A549 treated with RU486 at 1 μM for 4 hours (cell line): ENCODE measurements at places on chromosomes 3 and 15. TPM values are rescaled to one million over a fixed set of nuclear protein-coding genes. Genes with fewer than 3 reads are reported as not detected.

Gene HYAL1
- 0.27 to 0.50 TPM (median 0.45 TPM) in 5 replicates for total RNA-seq

Gene CCR3
- not detected in 5 replicates for total RNA-seq

Gene CELF6
- total RNA-seq = 0.08 to 0.15 TPM (median 0.11 TPM) in 5 replicates

Gene MRPL47
- 36.0 to 47.7 TPM (median 38.8 TPM) in 5 replicates for total RNA-seq

Gene SLC12A6
- 4.7 to 6.9 TPM (median 6.6 TPM) in 5 replicates for total RNA-seq

Gene TUSC7
- not detected in 5 replicates for total RNA-seq

Gene MESP2
- 0.26 to 0.67 TPM (median 0.42 TPM) in 5 replicates for total RNA-seq

Gene GMPS
- 75.2 to 112 TPM (median 93.2 TPM) in 5 replicates for total RNA-seq

Gene NTRK3
- 15.9 to 26.2 TPM (median 21.7 TPM) in 5 replicates for total RNA-seq

Gene UNC13C
- not detected in 5 replicates for total RNA-seq

Gene PYGO1
- 5.1 to 7.8 TPM (median 7.4 TPM) in 5 replicates for total RNA-seq

Gene SOX14
- not detected in 5 replicates for total RNA-seq

Gene UROC1
- not detected in 5 replicates for total RNA-seq

Gene CCR9
- total RNA-seq = not detected in 5 replicates

Gene DAZL
- not detected in 5 replicates for total RNA-seq

Gene EPHA6
- 0.12 to 0.14 TPM in 2 of 5 replicates, not detected in the others for total RNA-seq

Gene ATP13A5
- not detected in 5 replicates for total RNA-seq

Gene STAC
- total RNA-seq = 1.8 to 2.9 TPM (median 2.5 TPM) in 5 replicates

Gene SCAANT1
- 1.2 TPM in 1 of 5 replicates, not detected in the others for total RNA-seq

Gene ADPRH
- 1.9 to 2.6 TPM (median 2.6 TPM) in 5 replicates for total RNA-seq

Gene TIGIT
- not detected in 5 replicates for total RNA-seq

Gene SIDT1
- 0.37 to 0.96 TPM (median 0.60 TPM) in 5 replicates for total RNA-seq

Gene NANOGP8
- not detected in 5 replicates for total RNA-seq

Gene CIDEC
- 5.4 to 9.2 TPM (median 6.6 TPM) in 5 replicates for total RNA-seq

Gene SLC28A1
- 0.07 TPM in 1 of 5 replicates, not detected in the others for total RNA-seq

Gene ZMYND10
- total RNA-seq = 0.87 to 1.4 TPM (median 1.1 TPM) in 5 replicates

Gene PLIN1
- 0.06 to 0.09 TPM (median 0.07 TPM) in 3 of 5 replicates, not detected in the others for total RNA-seq

Gene PDE8A
- 24.2 to 32.4 TPM (median 29.2 TPM) in 5 replicates for total RNA-seq

Gene APEH
- total RNA-seq = 60.2 to 71.1 TPM (median 63.4 TPM) in 5 replicates

Gene TMF1
- 8.8 to 16.6 TPM (median 14.8 TPM) in 5 replicates for total RNA-seq

Gene GADL1
- not detected in 5 replicates for total RNA-seq

Gene PPP1R14D
- 0.28 to 0.38 TPM in 2 of 5 replicates, not detected in the others for total RNA-seq

Gene CD200
- not detected in 5 replicates for total RNA-seq

Gene ROBO2
- not detected in 5 replicates for total RNA-seq

Gene PP2D1
- total RNA-seq = not detected in 5 replicates

Gene MAGI1
- total RNA-seq = 3.2 to 4.2 TPM (median 4.1 TPM) in 5 replicates

Gene MME
- not detected in 5 replicates for total RNA-seq

Gene SEMA5B
- 0.07 to 0.47 TPM (median 0.28 TPM) in 5 replicates for total RNA-seq

Gene MORC1
- total RNA-seq = not detected in 5 replicates

Gene SIAH2
- 15.3 to 21.5 TPM (median 19.7 TPM) in 5 replicates for total RNA-seq

Gene SERPINI1
- 1.8 to 4.0 TPM (median 2.6 TPM) in 5 replicates for total RNA-seq

Gene GOLGA8J
- not detected in 5 replicates for total RNA-seq

Gene CHRM5
- total RNA-seq = not detected in 5 replicates

Gene EID1
- 105 to 137 TPM (median 116 TPM) in 5 replicates for total RNA-seq

Gene RETNLB
- not detected in 5 replicates for total RNA-seq

Gene UBE2E1
- 85.3 to 108 TPM (median 97.7 TPM) in 5 replicates for total RNA-seq
